ENCODE measurements at places on chromosomes 16 and 17. TPM values are rescaled to one million over a fixed set of nuclear protein-coding genes. Genes with fewer than 3 reads are reported as not detected.

CRYM gene
- total RNA-seq: 0.59 TPM

KRT28 gene
- not detected for total RNA-seq

MRM1 gene
- total RNA-seq: 4.4 TPM

FBXL19 gene
- total RNA-seq: 14.3 TPM

ATP6V0D1 gene
- 129 TPM for total RNA-seq

All from subcutaneous preadipocyte (primary cell).